ENCODE measurements at places on chromosomes 6 and 20. TPM values are rescaled to one million over a fixed set of nuclear protein-coding genes. Genes with fewer than 3 reads are reported as not detected.

DNA sequence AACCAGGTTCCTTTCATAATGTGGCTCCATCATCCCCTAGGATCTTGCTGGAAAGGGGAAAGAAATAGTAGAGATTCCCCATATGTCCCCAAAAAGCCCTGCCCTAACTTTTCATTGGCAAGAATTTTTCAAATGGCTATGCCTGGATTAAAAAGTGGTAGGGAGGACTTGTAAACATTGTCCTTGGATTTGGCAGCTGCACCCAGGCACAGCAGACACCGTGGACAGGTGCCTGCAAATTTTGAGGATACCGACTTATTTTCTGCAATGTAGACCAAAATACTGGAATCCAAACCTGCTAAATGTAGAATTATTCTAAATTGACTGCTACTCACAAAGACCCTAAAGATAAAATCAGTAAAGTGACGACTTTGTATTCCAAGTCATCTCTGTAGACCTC is 203.3 kb upstream of the PLCB4 start:
- DNase-seq: no peak

DNA sequence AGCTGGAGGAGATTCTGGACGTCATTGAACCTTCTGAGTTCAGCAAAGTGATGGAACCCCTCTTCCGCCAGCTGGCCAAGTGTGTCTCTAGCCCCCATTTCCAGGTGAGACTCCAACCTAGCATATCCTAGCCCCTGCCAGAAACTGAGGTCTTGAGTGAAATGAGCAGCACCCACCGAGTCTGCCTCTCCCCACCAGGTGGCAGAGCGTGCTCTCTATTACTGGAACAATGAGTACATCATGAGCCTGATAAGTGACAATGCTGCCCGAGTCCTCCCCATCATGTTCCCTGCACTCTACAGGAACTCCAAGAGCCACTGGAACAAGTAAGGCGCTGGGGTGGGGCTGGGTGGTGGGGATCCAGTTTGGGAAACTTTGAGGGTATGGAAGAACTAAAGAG is 4.6 kb downstream of the MEA1 start:
- peak; percentile 47 for DNase-seq

DNA sequence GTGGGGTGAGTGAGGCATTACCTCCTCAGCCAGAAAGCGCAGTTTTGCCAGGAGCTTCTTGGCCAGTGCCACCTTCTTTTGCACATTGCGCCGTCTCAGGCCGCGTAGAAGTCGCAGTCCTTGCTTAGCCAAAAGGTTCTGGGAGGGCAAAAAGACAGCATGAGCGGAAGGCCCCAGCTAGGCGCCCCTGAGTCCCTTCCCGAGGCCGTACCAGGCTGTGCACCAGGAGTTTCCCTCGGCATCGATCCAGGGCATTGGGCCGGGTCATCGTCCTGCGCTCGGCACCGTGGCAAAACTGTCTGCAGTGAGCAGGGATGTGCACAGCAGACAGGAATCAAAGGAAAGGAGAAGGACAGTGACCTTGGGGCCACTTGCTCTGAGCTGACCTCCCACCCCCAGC is 20.2 kb upstream of the SPAG4 start:
- DNase-seq: no peak

DNA sequence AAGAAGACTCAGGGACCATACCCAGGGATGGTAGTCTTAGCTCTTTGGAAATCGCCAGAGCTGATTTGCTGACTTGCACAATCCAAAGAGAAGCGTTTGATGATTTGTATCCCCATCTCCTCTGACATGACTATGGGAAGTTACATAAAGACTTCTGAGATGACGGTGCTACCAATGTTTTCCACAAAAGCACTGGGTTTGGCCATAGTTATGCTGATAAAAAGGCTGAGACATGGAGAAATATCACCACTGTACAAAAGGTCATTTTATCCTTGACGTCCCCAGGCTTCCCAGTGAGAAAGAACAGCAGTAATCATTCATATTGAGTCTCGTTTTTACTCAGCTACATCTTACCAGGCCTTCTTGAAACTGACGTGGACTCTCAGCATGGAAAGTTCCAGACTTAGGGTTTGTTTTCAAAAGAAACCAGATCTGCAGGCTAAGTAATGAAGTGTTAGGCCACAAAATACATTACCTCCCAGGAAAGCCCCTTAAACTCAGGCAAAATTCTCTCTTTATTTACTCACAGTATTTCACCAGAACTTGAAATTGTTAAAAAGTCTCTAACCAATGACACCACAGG is 370.3 kb upstream of the JARID2 start:
- no peak for DNase-seq

The CCN5 gene
- total RNA-seq: not detected

- DNase-seq: no peak
Measured at GRCh38 chr6:36349240-36349639, 12.6 kb upstream of the BNIP5 start.

DNA sequence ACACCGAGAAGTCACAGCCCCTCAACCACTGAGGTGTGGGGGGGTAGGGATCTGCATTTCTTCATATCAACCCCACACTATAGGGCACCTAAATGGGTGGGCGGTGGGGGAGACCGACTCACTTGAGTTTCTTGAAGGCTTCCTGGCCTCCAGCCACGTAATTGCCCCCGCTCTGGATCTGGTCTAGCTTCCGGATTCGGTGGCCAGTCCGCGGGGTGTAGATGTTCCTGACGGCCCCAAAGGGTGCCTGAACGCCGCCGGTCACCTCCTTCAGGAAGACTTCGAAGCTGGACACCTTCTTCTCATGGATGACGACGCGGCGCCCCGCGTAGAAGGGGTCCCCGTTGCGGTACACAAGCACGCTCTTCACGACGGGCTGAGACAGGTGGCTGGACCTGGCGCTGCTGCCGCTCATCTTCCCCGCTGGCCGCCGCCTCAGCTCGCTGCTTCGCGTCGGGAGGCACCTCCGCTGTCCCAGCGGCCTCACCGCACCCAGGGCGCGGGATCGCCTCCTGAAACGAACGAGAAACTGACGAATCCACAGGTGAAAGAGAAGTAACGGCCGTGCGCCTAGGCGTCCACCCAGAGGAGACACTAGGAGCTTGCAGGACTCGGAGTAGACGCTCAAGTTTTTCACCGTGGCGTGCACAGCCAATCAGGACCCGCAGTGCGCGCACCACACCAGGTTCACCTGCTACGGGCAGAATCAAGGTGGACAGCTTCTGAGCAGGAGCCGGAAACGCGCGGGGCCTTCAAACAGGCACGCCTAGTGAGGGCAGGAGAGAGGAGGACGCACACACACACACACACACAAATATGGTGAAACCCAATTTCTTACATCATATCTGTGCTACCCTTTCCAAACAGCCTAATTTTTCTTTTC is at the start of gene DCDC2:
DCDC2 (minus strand) TSS at position 724 of the 883 bp plus-strand sequence; CDS start at position 415, 309 bp downstream.
- peak; percentile 37 for DNase-seq

- no peak for DNase-seq
Measured at GRCh38 chr6:15387118-15387517, 141.2 kb downstream of the JARID2 start.

DNA sequence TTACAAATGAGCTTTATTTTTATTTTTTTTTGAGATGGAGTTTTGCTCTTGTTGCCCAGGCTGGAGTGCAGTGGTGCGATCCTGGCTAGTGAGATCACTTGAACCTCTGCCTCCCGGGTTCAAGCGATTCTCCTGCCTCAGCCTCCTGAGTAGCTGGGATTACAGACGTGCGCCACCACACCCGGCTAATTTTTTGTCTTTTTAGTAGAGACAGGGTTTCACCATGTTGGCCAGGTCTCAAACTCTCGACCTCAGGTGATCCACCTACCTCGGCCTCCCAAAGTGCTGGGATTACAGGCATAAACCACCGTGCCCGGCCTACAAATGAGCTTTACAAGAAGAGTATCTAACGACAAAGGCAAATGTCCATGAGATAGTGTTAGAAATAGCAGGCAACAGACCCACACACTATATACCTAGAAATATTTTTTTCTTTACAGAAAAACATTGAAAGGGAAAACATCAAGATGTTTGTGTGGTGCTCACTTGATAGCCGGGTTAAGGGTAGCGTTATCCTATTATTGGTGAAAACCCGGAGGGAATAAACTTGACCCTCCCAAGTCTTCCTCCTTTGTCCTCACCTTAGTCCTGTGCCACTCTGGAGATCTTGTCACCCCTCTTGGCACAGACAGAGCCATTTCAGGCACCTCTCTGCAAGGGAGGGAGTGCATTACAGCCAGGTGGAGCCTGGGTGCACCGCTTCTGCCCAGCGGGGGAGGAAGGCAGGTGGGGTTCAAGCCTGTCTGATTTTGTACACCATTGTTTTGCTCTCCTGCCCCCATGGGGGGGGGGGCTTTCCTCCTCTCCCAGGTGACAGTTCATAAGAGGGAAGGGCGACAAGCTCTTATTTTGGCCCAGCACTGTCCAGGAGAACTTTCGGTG is 21.0 kb upstream of the AVP start:
- no peak for DNase-seq

DNA sequence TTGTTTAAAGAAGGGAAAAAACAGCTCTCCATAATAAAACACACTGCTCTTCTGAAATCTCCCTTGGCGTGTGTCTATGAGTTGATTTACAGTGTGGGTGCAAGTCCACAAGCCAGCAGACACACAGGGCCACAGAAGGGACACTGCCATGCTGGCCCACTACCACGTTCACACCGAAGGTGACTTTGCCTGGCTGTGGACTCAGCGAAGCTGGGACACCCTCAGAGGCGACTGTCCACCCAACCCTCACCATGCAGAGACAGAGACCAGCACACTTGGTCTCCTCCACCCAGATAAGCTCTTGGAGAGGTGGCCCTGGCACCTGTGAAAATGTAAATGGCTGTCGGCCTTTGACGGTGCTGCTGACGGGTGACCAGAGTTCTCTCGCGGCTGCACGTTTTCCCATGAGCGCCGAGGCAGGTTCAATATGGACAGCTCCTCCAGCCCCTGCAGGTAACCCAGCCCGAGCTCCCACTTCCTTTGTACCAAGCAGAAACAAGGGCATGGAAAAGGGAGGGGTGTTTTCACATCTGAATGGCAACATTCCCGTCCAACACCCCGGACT is 78.0 kb downstream of the YTHDF1 start:
- no peak for DNase-seq

The ALDH5A1 gene
- 3.7 TPM for total RNA-seq

DNA sequence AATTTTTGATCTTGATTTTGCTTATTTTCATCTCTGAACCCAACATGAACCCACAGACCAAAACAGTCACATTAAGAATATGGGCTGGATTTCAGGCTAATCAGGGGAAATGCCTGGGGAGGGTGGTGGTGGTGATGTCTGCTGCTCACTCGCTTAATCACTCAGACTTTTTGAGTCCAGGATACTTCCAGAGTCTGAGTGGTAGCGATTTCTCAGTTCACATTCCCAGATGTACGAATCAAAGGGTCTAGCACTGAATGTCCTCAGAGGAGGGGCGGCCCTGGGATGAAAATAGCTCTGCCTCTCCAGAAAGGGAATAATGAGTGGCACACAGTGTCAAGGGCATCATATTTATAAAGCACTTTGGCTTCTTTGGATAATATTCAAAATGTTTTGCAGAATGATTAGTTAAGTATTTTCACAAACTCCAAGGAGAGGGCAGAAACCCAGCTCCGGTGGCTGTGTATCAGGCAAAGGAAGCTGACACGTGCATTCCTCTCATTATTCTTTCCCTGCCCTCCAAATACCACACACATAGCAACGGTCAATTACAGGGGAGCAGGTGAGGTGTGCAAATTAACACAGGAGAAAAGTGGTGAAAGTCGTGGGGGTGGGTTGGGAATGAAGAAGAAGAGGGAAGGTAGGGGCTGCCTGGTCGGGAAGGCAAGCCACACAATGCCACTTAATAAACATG is 345.2 kb upstream of the RSPO3 start:
- no peak for DNase-seq

DNA sequence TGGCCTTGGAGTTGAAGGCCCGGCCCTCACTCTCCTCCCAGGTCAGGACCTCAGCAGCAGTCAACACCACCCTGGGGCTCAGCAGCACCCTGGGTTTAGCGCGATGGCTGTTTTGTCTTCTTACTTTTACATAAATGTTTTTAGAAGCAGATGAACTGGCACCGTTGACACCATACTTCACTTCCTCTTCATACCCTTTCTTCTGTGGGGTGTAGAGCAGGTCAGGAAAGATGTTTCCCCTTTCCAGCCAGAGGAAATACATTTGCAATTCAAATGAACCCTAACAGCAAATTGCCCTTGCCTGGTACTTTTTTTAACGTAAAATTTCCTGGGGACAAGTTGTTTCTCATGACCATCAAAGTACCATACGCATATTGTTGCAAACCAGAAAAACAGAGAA is 54.7 kb upstream of the SNX9 start:
- no peak for DNase-seq

GRCh38 chr20:3199206-3199605 is 5.3 kb downstream of the DDRGK1 start:
- DNase-seq: no peak

Data from activated CD4-positive, alpha-beta memory T cell treated with anti-CD3 and anti-CD28 coated beads, Interleukin-2, amount 10 ng/mL, durations not matched to agents 7 days and 5 days (primary cell).